ENCODE measurements at places on chromosomes 5 and 9. TPM values are rescaled to one million over a fixed set of nuclear protein-coding genes. Genes with fewer than 3 reads are reported as not detected.
A peak's percentile ranks its signal among the peaks of the same experiment; 100 is the strongest.

DNA sequence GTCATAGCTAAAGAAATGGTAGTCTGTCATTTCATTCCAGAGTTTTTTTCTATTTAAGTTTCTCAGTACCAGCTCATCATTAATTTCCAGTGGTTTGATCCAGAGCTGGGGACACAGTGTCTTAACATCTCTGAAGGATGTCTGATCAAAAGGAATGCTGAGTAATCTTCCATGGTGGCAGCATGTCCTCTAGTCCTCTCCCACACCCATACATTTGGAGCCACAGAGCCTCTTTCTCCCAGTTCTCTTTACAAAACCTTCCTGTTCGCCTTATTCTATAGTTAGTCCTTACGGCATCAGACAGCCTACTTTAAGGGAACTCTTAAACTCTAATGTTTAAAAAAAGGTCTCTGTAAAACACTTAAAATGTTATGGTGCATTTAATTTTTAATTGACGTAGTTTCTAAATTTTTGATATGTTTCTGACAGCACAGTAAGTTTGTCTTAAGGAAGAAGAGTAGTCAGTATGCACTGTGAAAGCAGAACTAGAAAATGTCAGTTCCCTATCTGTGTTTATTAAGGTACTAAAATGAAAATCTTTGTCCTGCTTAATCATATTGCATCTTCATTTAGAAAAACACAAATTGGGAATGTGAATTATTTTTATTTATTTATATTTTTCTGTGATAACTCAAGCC lies 96.8 kb downstream of the INIP start:
- no peak for DNase-seq
- H3K36me3 ChIP-seq, result no peaks in the 10 kb centered on the region
- no peaks in the 10 kb centered on the region for H3K27me3 ChIP-seq
- H3K4me3 ChIP-seq, result no peak overlapping the region
- H3K27ac ChIP-seq, result 0 out of 2 replicates have a peak overlapping the region, but pooled peaks have one; percentile 19
- peaks cover 41% of the 10 kb centered on the region for H3K4me1 ChIP-seq

- 0 out of 2 replicates have a peak overlapping the region, but pooled peaks have one; percentile 32 for H3K27ac ChIP-seq
- peak overlapping the region; percentile 22 for H3K4me3 ChIP-seq
- H3K27me3 ChIP-seq, result peaks cover 3% of the 10 kb centered on the region
- DNase-seq, result peak; percentile 88
- peaks cover 9% of the 10 kb centered on the region for H3K36me3 ChIP-seq
- peaks cover 34% of the 10 kb centered on the region for H3K4me1 ChIP-seq
Observed at GRCh38 chr9:100637787-100638186, 59.9 kb downstream of the CAVIN4 start.

GRCh38 chr9:101018467-101018866 lies 10.1 kb upstream of the PLPPR1 start:
- no peaks in the 10 kb centered on the region for H3K4me1 ChIP-seq
- H3K4me3 ChIP-seq, result no peak overlapping the region
- H3K36me3 ChIP-seq, result no peaks in the 10 kb centered on the region
- no peak for DNase-seq

LECT2 gene
- total RNA-seq, result not detected

GRCh38 chr5:173020154-173020581 lies 36.0 kb upstream of the CREBRF start:
- H3K4me1 ChIP-seq, result peaks cover 20% of the 10 kb centered on the region
- H3K27ac ChIP-seq, result peak overlapping the region; percentile 78
- no peaks in the 10 kb centered on the region for H3K27me3 ChIP-seq
- no peak for DNase-seq
- no peak overlapping the region for H3K4me3 ChIP-seq

GRCh38 chr5:79464695-79465332 lies 49.1 kb downstream of the HOMER1 start:
- no peaks in the 10 kb centered on the region for H3K36me3 ChIP-seq
- no peak overlapping the region for H3K27ac ChIP-seq
- no peaks in the 10 kb centered on the region for H3K27me3 ChIP-seq
- H3K4me3 ChIP-seq, result no peak overlapping the region

- no peaks in the 10 kb centered on the region for H3K27me3 ChIP-seq
- H3K4me1 ChIP-seq, result peaks cover 3% of the 10 kb centered on the region
- no peaks in the 10 kb centered on the region for H3K36me3 ChIP-seq
- H3K4me3 ChIP-seq, result no peak overlapping the region
- DNase-seq, result no peak
Observed at GRCh38 chr5:87195104-87195591, 72.5 kb upstream of the RASA1 start.

DNA sequence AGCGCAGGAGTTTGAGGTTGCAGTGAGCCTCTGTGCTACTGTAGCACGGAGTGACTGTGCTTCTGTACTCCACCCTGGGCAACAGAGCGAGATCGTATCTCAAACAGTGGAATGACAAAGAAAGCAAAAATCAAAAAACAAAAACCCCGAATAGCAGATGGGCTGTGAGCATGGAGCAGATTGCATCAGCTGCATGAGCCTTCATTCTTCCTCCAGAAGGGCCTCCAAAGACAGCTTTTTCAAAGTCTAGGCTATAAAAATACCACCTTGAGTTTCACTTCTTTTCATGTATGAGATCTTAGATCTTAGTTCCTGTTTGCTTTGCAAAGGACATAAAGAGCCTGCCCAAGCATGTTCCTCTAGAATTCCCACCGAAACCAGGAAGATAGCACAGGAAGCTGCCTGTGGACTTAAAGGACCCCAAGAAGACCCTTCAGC lies 15.0 kb upstream of the HSPB3 start:
- H3K4me1 ChIP-seq, result peaks cover 8% of the 10 kb centered on the region
- no peak overlapping the region for H3K27ac ChIP-seq
- no peak for DNase-seq
- H3K36me3 ChIP-seq, result peaks cover 7% of the 10 kb centered on the region
- no peak overlapping the region for H3K4me3 ChIP-seq

DAB2 gene
- 3.9 TPM for total RNA-seq

DNA sequence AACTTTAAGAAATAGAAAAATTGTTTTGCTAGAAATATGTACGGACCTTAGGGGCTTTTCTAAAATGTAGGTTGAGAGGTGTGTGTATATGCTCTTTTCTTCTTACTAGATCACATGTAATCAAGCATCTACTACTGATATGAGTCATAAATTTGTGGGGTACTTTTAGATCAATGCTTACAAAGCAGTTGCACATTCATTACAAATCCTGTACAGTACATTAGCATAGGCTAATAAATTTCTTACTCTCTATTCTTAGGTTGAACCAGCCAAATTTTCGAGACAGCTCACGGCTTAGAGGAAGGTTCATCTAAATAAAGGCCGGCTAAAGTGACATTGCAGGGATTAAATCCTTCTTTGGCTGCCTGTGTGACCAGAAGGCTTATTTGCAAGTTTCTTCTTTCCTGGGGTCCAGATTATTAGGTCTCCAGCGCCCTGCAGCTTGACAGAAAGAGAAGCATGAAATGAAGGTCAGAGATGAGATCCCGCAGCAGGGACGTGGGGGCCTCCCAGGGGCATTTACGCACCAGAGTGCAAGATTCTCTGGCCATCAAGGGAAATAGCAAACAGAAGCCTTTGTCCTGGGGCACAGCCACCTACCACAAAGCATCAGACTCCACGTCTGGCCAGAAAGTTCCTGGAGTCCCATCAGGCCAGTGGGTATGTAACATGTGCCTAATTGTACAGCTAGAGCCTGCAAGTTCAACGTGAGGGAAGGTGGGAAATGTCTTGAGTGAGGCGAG lies 53.0 kb downstream of the NIM1K start:
- no peak for DNase-seq
- H3K4me1 ChIP-seq, result no peaks in the 10 kb centered on the region
- H3K36me3 ChIP-seq, result no peaks in the 10 kb centered on the region
- H3K27ac ChIP-seq, result no peak overlapping the region
- H3K27me3 ChIP-seq, result no peaks in the 10 kb centered on the region

GRCh38 chr5:177171961-177172360 lies 38.4 kb downstream of the NSD1 start:
- H3K4me3 ChIP-seq, result no peak overlapping the region
- no peaks in the 10 kb centered on the region for H3K27me3 ChIP-seq
- H3K36me3 ChIP-seq, result peaks cover 25% of the 10 kb centered on the region
- DNase-seq, result no peak
- peak overlapping the region; percentile 66 for H3K27ac ChIP-seq

- no peaks in the 10 kb centered on the region for H3K36me3 ChIP-seq
Observed at GRCh38 chr5:73950912-73951430, 325.0 kb downstream of the ARHGEF28 start.

PTGER4 gene
- 3.1 TPM for total RNA-seq

MVB12B gene
- 5.7 TPM for total RNA-seq

GRCh38 chr5:59724482-59725391 lies 168.8 kb downstream of the PDE4D start:
- peaks cover 4% of the 10 kb centered on the region for H3K36me3 ChIP-seq

CMYA5 gene
- 1.1 TPM for total RNA-seq

PRLR gene
- total RNA-seq, result 1.9 TPM

HTR4 gene
- total RNA-seq, result not detected

GRCh38 chr5:179220716-179221115 lies 124.5 kb downstream of the ADAMTS2 start:
- H3K36me3 ChIP-seq, result peaks cover 26% of the 10 kb centered on the region
- peaks cover 5% of the 10 kb centered on the region for H3K27me3 ChIP-seq
- no peak overlapping the region for H3K27ac ChIP-seq
- no peak overlapping the region for H3K4me3 ChIP-seq

CSNK1A1 gene
- total RNA-seq, result 269 TPM

DNA sequence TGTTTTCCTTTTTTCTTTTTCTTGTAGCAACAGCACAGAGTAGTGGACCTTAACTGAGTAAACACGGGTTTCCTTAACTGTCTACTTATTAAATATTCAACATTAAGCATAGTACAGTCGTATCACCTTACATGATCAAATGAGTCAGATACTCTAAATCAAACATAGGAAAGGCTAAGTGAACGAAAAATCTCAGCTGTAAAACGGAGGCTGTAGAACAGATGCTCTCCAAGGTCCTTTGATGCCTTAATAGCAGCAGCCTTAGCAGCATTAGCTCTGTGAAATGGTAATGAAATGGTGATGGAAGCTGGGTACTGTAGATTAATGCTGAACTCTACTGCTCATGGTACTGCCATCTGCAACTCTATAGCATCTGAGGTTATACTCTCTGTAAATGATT lies 1433.3 kb upstream of the C9orf72 start:
- H3K27me3 ChIP-seq, result no peaks in the 10 kb centered on the region
- no peak overlapping the region for H3K27ac ChIP-seq
- no peaks in the 10 kb centered on the region for H3K36me3 ChIP-seq
- no peak for DNase-seq
- H3K4me3 ChIP-seq, result no peak overlapping the region
- no peaks in the 10 kb centered on the region for H3K4me1 ChIP-seq

GRCh38 chr5:172772112-172772906 lies 1.3 kb upstream of the DUSP1 start:
- H3K36me3 ChIP-seq, result peaks cover 13% of the 10 kb centered on the region
- H3K4me1 ChIP-seq, result peaks cover 17% of the 10 kb centered on the region
- H3K4me3 ChIP-seq, result peak overlapping the region; percentile 81
- peak; percentile 80 for DNase-seq

DNA sequence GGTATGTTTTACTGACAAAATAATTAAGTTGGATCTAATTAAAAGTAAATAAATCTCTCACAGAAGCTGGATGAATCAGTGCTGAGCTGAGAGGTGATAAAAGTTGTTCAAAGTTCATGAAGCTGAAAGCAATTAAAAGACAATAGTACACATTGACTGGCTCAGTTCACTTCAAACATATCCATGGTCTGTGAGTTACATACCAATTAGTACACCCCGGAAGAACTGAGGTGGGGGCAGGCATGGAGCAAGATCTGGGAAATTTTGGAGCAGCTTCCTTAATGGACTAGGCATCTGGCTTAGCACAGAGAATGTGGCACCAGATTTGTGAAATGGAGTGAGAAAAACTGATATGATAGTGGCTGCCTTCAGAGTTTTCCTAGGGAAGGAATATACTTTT lies 152.7 kb downstream of the ATP10B start:
- H3K27me3 ChIP-seq, result no peaks in the 10 kb centered on the region
- H3K36me3 ChIP-seq, result no peaks in the 10 kb centered on the region
- no peak for DNase-seq
- no peaks in the 10 kb centered on the region for H3K4me1 ChIP-seq

FCN1 gene
- not detected for total RNA-seq

ASTN2 gene
- 18.7 TPM for total RNA-seq

DNA sequence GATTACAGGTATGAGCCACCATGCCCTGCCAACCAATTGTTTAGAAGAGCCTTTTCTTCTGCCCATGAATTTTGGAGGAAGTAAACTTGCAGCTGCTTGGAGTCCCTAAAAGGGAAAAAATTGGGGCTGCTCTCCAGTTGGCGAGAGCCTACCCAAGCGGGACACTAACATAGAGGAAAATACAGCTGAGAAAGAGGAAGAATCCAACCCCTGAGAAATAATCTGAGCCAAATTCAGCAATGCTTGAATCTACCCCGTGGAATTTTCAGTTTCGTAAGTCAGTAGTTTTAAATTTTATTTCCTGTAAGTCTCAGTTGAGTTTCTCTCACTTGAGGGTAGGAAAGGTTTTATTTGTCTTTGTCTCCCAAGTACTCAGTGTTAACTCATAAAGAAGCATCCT lies 30.4 kb upstream of the UBTD2 start:
- DNase-seq, result no peak
- H3K36me3 ChIP-seq, result no peaks in the 10 kb centered on the region
- H3K27me3 ChIP-seq, result no peaks in the 10 kb centered on the region

DNA sequence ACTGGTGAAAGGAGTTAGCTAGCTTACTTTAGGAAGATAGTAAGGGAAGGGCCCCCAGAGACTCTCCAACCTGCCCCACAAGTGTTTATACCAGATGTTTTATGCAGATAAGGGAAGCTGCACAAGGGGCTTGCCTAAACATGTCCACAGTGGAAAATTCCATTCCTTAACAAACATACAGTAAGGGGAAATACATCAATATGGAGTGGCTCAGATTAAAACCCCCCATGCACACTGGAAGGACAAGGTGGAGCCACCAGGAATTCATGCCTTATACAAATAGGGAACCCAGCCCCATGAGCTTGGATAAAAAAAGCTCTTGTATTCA lies 106.3 kb upstream of the GPBP1 start:
- no peaks in the 10 kb centered on the region for H3K27me3 ChIP-seq
- no peak overlapping the region for H3K4me3 ChIP-seq
- peaks cover 12% of the 10 kb centered on the region for H3K4me1 ChIP-seq
- H3K27ac ChIP-seq, result no peak overlapping the region
- peaks cover 21% of the 10 kb centered on the region for H3K36me3 ChIP-seq

DNA sequence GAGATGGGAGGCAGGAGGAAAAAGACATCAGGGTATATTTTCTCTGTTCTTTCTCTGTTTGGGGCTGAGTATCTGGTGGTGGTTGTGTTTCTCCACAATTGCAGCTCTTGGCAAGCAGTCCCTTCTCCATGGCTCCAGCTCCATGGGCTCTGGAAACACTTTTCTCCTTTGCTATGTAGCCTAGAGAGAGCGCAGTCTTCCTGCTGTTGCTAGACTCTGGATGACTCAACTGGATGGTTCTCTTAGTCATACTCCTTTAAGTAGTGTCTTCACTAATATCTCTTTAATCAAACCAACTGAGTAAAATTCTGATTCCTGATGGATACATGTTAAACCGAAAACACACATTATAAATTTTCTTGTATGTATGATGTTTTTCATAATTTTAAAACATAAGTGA lies 3.3 kb upstream of the PLGRKT start:
- H3K36me3 ChIP-seq, result peaks cover 7% of the 10 kb centered on the region

DNA sequence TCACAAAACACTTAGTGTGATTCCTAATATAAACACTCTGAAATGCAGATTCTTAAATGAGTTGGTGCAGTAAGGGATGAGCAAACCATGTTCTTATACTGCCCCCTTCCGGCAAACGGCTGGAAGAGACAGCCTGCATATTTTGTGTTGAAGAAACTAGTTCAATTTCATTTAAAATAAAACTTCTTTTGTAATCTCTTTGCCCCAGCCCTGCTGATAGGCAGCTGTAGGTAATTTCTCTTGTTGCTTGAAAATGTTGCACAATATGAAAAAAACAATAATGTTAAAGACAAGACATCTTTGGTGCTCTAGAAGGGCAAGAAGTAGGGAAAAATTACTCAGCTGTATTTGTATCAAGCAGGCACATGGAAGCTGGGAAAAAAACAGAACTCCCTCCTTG lies 89.7 kb upstream of the CCNG1 start:
- peak; percentile 72 for DNase-seq
- peaks cover 23% of the 10 kb centered on the region for H3K4me1 ChIP-seq
- no peak overlapping the region for H3K27ac ChIP-seq

All from WTC11 (cell line).